Right renal pelvis (tissue), 4 donors: ENCODE measurements at places on chromosomes 13 and 19.

DNA sequence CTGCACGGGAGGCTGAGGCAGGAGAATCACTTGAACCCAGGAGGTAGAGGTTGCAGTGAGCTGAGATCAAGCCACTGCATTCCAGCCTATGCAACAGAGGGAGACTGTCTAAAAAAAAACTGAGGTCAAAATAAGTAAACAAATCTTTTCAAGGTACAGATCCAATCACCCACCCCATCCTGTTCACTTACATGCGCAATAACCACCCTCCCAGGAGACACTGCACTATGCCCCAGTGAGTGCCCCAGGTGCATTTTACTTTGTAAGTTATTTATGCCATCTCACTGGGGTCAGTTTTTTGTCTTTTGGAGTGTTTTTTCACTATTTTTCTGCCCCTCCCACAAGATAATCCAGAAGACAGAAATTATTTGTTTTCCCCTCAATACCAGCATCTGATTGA lies 6.9 kb upstream of the ZNF253 start:
- no peak for DNase-seq

DNA sequence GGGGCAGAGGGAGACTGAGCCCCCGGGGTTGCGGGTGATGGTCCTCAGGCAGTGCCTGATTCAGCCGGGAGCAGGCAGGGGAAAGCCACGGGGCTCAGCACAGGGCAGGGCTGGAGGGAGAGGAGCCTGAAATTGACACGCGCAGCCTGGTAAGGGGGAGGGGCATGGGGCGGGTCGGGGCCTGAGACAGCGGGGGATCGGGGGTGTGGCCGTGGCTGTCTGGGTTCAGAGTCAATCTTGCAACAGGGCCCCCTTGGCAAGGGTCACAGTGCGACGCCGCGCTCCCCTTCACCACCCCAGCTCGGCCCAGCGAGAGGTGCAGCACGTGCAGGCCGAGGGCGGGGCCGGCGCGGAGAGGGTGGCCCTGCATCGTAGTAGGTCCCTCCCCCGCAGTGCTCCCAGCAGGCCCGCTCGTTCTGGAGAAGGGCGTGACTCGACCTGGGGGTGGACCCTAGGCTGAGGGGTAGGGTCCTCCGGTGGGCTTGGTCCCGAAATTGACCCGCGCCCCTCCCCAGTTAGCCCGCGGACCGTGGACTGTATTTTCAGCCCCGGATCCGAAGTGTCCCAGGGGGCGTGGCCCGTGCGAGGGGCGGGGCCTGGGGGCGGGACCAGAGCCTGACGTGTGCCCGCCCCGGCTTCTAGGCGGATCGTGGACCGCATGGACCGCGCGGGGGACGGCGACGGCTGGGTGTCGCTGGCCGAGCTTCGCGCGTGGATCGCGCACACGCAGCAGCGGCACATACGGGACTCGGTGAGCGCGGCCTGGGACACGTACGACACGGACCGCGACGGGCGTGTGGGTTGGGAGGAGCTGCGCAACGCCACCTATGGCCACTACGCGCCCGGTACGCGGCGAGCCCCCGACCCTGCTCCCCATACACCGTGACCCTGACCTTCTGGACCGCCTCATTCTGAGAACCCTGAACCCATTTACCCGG lies 6.0 kb downstream of the RCN3 start:
- peak; percentile 72 for DNase-seq

- DNase-seq = no peak
Measured at GRCh38 chr19:23769691-23770468, 11.2 kb upstream of the ZNF681 start.

DNA sequence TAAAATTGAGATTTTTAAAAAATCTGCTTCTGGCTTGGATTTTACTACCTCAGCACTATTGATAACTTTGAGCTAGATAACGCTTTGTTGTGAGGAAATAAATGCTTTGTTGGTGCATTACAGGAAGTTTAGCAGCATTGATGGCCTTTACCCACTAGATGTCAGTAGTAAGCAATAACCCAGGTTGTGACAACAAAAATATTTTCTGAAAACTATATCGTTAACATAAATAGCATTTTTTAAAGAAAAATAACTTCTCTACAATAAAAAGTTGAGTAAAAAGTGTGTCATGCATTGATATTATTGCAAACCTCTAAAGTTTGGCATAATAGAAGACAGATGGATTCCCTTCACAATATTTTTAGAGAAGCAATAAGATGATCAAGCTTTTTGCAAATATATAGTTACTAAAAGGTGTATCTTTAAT lies 1246.5 kb downstream of the UQCRFS1 start:
- no peak for DNase-seq

DNA sequence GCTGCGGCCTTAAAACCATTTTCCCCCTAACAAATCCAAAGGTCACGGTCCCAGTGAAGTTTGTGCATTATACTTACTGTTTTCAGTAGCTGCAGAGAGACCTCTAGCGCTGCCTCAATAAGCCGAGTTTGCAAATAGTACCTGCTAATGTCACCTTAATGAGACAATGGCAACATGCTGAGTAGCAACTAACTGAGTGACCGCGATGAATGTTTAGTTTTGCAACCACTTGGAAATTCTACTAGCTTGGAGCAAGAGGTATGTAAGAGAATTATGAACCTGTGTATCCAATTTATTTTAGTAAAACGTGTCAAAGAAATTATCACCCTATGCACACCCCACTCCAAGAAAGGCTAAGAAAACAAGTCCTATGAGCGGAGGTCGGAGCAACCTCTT lies 1.2 kb downstream of the KPNA3 start:
- DNase-seq = peak; percentile 5

DNA sequence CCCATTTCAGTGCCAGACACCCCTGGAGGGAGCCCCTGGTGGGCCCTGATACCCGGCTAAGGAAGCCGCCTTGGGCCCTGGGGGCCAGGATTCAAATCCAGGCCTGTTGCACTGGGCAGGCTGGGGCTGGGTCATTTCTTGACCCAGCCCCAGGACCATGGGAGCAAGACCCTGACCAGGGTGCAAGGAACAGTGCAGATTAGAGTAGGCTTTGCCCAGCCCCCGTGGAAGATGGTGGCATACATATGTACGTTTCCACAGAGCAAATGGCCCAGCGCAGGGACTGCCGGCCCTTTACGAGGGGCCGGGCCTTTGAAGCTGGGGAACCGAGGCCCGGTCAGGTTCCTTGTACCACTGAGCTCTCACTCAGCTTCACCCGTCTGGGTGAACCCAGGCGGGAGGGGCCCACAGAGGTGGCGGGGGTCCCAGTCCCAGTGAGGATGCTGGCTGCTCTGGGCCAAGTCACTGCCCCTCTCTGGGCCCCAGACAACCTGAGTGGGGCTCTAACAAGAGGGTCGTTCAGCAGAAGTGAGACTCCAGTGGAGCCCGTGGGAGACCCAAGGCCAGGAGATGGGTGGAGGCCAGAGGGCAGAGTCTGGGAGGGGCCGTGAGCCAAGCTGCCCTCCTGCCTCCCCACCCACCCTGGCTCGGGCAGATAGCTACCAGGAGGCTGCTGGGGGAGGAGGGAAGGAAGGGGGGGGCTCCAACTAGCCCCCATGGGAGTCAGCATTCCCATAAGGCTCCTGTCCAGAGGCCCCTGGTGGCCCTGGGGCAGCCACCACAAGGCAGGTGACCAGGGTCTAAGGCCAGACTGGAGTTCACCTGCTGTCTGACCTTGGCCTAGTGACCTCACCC lies 2.7 kb downstream of the MKNK2 start:
- DNase-seq = no peak

- DNase-seq = no peak
Measured at GRCh38 chr13:109720758-109721184, 65.6 kb downstream of the IRS2 start.

GRCh38 chr13:73717632-73718031 lies 416.6 kb downstream of the KLF12 start:
- no peak for DNase-seq

DNA sequence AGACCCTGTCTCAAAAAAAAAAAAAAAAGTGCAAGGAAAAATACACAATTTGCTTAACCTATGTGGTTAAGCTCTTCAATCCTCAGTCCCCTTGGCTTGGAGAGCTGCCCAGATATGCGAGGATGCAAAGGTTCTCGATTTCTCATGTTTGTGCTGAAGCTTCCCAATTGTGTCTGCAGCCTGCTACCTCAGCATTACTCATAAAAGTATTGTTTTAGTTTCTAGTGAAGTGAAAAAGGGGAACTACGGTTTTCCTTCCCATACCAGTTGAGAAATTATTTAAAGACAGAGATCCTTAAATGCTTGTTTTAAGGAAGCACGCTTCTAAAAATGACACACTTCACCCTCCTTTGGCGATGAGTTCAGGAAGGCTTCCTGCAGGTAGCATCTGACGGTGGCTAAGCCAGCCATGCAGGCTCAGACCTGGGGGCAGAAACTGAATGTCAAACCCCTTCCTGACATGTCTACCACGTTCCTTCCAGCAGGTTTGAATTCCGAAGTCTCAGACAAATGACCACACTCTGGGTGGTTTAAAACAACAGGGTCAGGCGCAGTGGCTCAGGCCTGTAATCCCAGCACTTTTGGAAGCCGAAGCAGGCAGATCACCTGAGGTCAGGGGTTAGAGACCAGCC lies 47.9 kb downstream of the RUBCNL start:
- DNase-seq = no peak

GRCh38 chr13:26952551-26953143 lies 192.1 kb upstream of the GPR12 start:
- DNase-seq = no peak
